Right kidney (tissue), 9 donors: ENCODE measurements at places on chromosomes 2 and 18.

- peak; percentile 13 for DNase-seq
Measured at GRCh38 chr18:60978338-60978737, 354.9 kb upstream of the CDH20 start.

GRCh38 chr2:110905217-110905616 is 172.8 kb downstream of the ACOXL start:
- no peak for DNase-seq

DNA sequence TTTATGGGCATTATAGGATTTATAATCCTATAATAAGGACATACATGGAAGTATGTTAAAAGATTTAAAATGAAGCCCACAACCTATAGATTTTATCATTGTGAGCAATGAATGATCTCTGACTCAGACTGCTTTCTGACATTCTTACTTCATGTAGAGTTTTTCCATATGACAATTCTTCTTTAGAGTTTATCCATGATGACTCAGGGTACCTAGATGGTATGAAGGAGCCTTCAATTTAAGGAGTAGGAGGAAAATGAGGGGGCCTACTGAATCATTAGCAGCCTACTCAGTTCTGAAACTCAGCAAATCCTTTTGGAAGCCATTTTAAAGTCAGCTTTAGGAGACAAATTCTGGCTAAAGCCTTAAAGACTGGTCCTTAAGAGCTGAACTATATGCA is 10.4 kb downstream of the PELI1 start:
- DNase-seq: no peak

- DNase-seq: no peak
Measured at GRCh38 chr18:77062518-77063003, 70.0 kb downstream of the MBP start.

- DNase-seq: no peak
Measured at GRCh38 chr18:13431886-13432285, 213.3 kb downstream of the LDLRAD4 start.

DNA sequence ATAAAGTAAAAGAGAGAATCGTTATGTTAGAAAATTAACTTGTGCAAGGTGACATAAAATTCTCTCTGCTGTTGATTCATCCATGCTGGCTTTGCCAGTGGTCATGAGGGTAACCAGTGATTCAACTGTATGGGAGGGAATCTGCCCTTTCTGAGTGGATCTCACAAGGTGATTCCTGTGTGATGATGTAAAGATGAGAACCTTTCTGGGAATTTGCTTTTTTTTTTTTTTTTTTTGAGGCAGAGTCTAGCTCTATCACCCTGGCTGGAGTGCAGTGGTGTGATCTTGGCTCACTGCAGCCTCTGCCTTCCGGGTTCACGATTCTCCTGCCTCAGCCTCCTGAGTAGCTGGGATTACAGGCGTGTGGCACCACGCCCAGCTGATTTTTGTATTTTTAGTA is 23.3 kb downstream of the RAB31 start:
- no peak for DNase-seq

- no peak for DNase-seq
Measured at GRCh38 chr2:223041527-223042109, 10.4 kb upstream of the KCNE4 start.

DNA sequence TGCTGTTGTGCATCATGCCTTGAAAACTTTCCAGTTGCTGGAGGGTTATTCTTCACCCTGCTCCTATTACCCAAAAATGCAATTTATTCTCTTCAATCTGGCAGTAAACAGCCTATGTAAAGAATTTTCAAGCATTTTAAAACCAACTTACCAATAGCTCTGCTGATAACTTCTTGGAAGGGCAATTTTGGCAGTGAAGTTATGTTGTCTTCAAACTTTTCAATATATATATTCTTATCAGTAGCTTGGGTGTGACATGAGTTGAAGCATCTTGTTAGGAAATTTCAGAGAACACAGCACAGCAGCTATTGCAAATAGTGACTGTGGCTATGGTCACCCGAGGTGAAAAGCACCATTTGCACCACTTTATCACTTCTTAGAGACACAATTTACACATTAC is 395.5 kb downstream of the STK39 start:
- no peak for DNase-seq

GRCh38 chr2:191049728-191050639 is 36.0 kb upstream of the STAT1 start:
- DNase-seq: no peak

DNA sequence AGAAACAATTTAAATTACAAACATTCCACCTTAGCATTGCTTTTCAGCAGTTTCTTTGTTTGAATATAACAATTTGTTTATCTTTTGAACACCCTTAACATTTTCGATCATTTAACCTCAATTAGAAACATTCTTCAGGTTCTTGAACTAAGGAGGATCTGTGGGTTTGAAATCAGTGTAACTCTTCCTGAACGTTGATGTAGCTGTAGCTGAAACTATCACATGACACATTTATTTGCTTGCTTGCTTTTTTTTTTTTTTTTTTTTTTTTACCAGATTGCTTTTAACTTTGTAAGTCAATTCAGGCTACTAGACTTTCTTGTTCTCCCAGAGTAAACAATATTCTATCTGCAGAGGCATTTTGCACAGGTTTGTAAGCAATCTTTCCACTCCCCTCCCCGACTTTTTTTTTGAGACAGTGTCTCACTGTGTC is 47.6 kb downstream of the GPD2 start:
- DNase-seq: no peak

- DNase-seq: no peak
Measured at GRCh38 chr2:235229236-235229635, 264.6 kb upstream of the AGAP1 start.

DNA sequence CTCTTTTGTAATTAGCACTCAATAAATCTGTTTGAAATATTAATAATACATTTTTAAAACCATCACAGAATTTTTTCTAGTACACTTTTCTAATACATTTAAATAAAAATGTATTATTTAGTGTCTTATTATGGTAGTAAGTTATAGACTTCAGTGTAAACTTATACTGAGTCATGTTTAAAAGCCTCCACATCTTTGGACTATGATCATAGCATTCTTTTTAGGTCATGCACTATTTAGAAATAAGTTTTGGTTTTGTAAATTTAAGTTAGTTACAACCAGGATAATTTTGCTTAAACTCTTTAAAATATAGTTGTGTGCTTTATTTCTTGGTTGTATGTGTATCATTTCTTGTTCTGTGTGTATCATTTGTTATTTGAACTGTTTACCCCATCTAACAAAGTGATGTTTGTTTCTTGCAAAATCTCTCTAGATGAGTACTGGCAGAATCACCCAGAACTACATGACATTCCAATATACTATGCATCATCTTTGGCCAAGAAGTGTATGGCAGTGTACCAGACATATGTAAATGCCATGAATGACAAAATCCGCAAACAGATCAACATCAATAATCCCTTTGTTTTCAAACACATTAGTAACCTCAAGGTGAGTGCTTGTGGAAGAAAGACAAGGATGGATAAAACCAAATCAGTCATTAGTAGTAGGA is 16.7 kb downstream of the CPSF3 start:
- no peak for DNase-seq

GRCh38 chr2:72996117-72996502 is 75.4 kb downstream of the SFXN5 start:
- no peak for DNase-seq

DNA sequence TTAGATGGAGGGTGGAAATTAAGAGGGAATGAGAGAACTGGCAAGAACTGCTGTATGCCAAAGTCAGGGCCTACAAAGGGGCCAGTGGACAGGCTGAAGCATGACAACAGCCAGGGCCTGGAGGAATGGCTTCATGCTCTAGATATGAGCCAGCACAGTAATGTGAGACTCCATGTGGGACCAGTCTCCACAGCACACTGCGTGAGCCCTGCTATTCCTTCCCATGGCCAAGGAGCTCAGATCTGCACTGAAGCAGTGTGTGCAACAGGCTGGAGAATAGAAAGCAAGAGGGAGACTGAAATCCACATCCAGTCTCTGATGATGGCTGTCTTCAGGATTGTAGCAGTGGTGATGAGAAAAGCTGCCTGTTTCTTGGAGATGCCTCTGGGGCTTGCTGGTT is 162.8 kb downstream of the TPGS2 start:
- no peak for DNase-seq

DNA sequence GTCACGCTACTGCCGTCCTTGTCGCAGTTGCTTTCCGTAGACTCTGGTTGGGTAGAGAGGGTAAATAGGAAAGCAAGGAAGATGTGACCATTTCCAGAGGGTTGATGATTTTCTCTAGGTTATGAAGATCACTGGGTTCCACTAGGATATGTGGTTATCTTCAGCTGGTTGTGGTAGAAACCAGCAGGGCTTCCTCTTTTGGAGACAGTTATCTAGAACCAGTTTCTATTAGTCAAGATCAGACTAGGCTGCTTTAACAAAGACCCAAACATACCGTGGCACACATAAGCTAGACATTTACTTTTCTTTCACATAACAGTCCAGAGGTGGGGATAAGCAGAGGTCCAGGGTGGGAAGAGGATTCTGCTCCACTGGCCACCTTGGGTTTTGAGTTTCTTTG is 59.6 kb downstream of the FASTKD2 start:
- no peak for DNase-seq

- no peak for DNase-seq
Measured at GRCh38 chr18:27964811-27965210, 212.1 kb downstream of the CDH2 start.
